ENCODE measurements at places on chromosomes 2 and 18.

DNA sequence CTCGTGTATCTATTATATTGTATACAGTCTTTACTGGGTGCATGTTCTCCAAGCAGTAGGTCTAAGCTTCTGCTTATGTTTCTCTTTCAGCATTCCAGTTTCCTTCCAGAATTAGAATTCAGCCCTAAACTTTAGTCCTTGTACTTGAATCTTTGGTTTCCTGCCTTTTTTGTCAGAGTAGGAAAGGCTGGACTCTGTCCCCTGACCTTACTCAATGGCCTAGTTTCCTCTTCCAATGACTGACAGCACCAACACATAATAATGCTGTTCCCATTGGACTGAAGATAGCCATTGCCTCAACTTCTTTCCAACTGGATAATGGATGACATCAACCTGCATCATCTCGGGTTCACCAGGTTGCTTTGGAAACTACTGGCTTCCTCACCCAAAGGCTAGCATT is 217.0 kb downstream of the FIGN start:
- no peak for DNase-seq

DNA sequence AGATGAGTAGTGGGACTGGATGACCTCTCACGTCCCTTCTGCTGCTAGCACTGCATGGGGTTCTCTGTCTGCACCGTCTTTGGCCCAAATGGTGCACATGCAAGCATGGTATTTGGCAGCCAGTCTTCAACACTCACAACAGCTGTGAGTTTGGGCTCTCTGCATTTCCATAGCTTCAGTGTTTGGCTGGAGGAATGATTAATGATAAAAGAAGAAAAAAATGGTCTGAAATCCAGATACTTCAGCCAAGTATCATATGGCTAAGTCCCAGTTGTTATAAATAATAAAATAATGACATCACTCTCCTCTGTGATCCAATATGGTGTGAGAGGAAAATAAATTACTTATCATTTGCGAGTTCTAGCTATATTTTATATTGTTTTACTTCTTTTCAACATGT is 173.3 kb downstream of the DCDC2C start:
- DNase-seq, result no peak

GRCh38 chr2:233846387-233847247 is 7.7 kb downstream of the HJURP start:
- DNase-seq, result no peak

- no peak for DNase-seq
Measured at GRCh38 chr2:47201224-47201623, 46.1 kb upstream of the STPG4 start.

GRCh38 chr18:1270081-1270480 is 365.4 kb downstream of the ADCYAP1 start:
- no peak for DNase-seq

DNA sequence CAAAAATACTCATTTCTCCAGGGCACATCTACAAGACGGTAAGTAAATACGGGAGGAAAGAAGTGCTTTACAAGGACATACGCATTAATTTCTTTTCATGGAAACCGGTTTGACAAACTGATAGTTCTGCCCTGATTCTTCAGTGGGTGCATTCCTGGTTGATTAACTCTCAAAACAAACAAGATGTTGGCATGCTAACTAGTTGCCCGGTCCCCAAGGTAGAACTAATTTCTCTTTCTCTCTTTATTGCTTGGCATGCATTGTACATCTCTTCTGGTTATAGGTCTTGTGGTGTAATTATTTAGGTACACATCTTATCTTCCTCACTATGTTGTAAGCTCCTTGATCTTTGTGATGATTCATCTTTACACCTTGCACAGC is 46.9 kb upstream of the SPATS2L start:
- no peak for DNase-seq

GRCh38 chr2:153543635-153544071 is 65.1 kb upstream of the RPRM start:
- no peak for DNase-seq

DNA sequence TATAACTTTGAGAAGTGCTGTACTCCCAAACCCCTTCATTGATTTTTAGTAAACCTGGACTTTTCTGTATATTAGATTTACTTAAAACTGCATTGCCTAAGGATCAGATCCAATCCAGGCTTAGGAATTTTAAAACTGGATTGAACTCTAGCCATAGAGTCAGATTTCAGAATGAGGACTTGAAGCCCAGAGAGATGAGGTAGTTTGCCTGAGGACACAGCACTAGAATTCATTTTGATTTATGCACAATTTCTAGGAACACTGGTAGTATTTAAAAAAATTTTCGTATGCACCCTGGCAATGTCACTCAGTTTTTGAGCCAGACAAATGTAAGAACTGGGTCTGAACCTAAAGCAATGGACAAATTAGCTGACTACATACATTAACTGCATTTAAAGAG is 144.9 kb downstream of the KCTD1 start:
- no peak for DNase-seq

- DNase-seq, result no peak
Measured at GRCh38 chr18:45122506-45122905, 441.8 kb downstream of the SETBP1 start.

DNA sequence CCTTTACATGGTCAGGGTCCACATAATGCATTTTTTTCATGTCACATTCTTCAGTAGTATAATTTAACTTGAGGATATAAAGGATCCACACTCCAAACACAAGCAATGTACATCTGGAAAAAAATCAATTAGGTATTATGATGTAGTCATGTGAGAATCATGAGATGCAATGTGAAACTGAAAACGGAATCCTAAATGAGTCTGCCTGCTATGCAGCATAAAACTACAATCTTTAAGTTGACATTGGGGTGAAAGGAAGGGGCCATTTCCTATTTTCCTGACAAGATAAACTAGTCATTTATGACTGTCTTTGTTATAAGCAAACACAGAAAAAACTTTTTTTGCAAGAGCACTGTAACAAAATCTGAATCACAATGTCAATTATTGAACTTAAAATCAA is 27.6 kb downstream of the ST3GAL5 start:
- DNase-seq, result no peak

DNA sequence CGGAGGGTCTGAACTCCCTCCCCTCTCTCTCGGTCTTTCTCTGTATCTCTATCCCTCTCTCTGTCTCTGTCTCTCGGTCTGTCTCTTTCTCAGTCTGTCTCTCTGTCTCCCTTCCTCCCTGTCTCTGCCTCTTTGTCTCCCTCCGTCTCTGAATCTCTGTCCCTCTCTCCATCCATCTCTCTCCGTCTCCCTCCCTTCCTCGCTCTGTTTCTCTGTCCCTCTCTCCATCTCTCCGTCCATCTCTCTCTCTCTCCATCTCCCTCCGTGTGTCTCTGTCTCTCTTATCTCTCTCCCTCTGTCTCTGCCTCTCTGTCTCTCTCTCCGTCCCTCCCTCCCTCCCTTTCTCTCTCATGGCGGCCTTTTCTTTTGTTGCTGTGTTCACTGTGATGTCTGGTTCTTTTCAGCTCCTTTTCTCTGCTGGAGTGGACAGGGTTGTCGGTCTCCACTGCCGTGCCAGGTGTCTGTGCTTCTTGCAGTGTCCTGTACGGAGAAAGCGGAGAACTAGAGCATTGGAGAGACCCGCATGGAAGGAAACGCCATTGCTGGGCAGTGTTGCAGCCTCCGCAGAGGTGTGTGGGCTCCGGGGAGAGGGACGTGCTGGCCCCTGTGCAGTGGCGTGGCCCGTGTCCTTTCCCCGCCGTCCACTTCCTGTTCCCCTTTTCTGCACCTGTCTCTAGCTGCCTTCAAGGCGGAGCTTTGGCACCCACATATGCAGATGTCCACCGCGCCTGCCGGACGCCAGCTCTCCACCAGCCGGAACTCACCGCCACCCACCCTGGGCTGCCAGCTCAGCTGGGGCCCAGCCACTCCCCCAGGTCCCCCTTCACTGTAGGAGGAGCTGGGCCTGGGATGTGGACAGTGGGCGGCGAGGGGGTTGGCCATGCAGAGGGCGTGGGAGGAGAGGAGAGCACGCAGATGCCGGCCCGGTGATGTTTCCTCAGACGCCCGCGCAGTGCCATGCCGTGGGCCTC is 113.1 kb downstream of the NFATC1 start:
- no peak for DNase-seq

DNA sequence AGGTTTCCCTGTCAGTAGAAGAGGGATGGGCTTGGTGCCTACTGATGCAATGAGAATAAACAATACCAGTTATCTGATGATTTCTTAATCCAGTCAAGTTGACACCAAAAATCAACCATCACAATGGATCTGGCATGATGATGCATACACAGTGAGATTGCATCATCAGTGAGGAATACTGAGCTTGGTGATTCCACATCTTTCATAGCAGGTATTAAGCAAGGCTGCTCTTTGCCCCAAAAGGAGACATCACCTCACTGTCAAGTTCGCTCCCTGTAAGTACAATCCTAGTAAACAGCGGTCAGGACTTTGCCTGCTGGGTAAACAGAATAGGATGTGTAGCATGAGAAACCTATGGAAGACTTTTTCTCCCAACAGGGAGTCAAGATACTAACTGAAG is 282.7 kb upstream of the CDH2 start:
- no peak for DNase-seq

DNA sequence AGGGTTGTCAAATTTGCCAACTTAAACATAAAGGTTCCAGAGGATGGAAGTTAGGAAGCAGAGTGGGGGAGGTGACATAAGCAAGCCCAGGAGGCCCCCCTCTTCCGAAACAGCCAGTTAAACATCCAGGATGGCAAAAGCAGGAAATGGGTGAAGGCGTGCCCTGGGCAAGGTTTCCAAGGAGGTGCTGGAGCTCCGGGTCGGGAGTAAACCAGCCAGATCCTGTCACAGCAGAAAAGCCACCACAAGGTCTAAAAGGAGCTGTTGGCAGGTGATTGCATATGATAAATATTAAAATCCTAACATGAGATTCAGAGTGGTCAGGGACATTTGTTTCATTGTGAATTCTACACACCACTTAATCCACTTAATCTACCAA is 572.2 kb upstream of the SALL3 start:
- no peak for DNase-seq

DNA sequence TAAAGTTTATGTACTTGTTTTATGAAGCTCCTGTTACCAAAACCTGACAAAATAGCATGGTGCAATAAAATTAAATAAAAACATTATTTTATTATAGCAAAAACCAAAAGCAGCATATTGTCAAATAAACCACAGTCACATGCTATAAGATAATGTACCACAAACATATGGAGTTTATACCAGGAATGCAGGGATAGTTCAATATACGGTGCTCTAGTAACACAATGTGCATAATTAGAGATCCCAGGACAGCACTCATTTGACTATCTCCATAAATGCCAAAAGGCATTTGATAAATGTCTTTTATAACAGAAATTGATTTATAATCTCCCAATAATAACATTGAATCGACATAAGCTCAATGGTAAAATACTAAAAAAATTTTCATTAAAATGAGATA is 402.0 kb downstream of the RND3 start:
- DNase-seq, result no peak

GRCh38 chr18:68738564-68738963 is 23.7 kb upstream of the TMX3 start:
- DNase-seq, result no peak
